Activated naive CD4-positive, alpha-beta T cell (primary cell): ENCODE measurements at places on chromosomes 3 and 15.

GRCh38 chr3:15148614-15149013 lies 49.7 kb upstream of the RBSN start:
- no peak for DNase-seq

GRCh38 chr15:39031596-39031995 lies 467.0 kb upstream of the RASGRP1 start:
- DNase-seq: no peak

- no peak for DNase-seq
Observed at GRCh38 chr3:169232863-169233262, 430.6 kb downstream of the MECOM start.

GRCh38 chr3:40070816-40071215 lies 238.7 kb upstream of the EIF1B start:
- DNase-seq: no peak

DNA sequence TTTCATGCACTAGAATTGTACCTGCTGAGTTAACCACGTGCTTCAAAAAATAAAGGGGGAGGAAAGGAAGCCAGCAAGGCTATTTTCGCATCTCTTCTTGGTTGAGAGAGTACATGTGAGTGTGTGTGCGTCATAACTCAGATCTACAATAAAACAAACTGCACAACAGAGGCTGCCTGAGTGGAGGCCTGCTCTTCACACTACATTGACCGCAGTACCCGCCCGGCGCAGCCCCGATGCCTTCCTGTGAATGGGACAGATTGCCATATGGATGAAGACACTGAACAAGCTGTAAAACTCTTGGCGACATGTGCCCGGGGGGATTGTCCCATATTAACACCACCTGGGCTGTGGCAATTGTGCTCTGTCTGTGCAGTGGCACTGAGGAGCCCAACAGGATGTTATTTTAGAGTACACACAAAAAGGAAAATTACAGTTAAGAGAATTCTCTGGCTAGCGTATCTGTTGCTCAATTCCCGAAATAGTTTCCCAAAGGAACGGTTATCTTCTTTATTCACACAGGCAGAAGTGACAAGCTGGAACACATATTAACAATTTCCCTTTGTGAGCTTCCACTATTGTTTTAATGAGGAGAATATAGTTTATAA lies 551.5 kb downstream of the FOXP1 start:
- DNase-seq: no peak
